ENCODE measurements at places on chromosomes 5 and 9.

- no peak for DNase-seq
Measured at GRCh38 chr5:169545762-169546161, 37.8 kb upstream of the SPDL1 start.

GRCh38 chr5:137016783-137017324, 482.3 kb downstream of the SPOCK1 start:
- no peak for DNase-seq

DNA sequence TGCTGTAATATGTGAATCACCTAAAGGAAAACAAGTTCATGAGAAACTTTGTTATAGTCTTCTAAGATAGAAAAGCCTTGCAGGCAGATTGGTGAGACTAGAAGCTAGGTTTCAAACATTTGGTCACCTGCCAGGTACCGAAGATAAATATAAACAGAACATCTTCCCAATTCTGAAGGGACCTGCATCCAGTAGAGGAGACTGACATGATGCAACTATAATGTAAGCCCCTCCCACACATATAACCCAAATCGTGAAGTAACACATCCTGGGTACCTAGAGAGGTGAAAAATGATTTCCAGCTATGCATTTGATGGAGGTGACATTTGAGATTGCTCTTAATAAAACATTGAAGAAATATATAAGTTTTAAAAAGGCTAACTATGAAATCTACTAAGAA, 29.9 kb downstream of the SHLD3 start:
- no peak for DNase-seq

- no peak for DNase-seq
Measured at GRCh38 chr5:176727528-176727900, 80.2 kb downstream of the TSPAN17 start.

DNA sequence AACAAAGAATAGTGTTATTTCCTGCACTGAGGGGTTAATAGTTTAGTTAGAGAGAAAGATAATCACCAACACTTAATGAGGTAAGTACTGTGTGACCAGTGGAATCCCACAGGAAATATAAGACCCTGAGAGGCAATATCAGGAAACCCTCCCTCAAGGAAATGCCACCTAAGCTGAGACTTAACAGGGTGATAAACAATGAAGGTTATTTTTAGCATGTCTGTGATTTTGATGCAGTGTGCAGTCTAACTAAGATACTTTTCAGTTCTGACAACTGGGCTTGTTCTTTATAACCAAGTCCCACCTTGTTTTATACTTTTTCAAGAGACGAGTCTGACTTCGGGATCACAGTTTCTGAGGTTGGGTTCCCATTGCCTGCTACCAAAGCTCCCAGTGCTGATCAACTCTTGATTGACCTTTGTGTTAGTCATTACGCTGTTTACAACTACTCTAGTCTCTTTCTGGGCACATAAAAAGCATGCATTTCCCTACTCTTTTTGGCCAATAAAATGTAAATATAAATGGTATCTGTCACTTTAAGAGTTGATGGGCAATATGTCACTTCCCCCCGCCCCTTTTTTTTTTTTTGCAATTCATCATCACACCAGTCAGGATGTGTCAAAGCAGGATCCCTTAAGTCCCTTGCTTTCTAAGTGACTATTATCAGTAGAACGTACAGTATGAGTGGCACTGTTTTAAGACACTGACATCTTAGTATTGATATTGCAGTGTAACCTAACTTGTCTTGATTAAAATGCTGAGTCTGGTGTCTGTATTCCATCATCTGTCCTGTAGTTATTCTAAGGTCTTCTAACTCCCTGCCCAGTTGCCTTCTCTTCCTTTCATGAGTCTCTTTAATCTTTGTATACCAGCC, 31.4 kb downstream of the C6 start:
- DNase-seq, result no peak

GRCh38 chr5:72556351-72557166, 49.3 kb upstream of the ZNF366 start:
- DNase-seq, result no peak

DNA sequence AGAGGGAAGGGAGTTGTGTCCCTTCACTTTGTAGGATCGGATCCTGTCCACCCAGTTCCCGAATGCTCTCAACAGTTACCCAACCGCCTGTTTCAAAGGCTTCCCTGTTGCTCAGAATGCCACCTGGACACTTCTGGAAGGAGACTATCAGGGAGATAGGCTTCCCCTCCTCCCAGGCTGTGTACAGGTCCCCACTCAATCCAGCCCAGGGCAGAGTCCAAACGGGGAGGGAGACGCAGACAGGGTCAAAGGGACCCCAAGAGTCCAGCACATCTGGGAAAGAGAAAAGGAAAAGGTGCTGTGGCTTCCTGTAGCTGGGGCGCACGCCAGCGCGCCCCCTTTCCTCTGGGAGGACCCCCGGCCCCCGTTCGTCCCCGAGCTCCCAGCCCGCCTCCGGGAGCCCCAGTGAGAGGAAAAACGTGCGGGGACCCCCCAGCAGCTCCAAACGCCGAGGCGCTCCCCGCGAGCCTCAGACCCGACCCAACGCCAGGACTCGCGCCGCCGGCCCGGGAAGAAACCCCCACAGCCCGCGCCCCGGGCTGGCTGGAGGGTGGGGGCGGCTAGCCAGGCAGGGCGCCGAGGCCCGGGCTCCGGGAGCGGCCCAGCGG, 640 bp downstream of the SURF4 start:
- no peak for DNase-seq

DNA sequence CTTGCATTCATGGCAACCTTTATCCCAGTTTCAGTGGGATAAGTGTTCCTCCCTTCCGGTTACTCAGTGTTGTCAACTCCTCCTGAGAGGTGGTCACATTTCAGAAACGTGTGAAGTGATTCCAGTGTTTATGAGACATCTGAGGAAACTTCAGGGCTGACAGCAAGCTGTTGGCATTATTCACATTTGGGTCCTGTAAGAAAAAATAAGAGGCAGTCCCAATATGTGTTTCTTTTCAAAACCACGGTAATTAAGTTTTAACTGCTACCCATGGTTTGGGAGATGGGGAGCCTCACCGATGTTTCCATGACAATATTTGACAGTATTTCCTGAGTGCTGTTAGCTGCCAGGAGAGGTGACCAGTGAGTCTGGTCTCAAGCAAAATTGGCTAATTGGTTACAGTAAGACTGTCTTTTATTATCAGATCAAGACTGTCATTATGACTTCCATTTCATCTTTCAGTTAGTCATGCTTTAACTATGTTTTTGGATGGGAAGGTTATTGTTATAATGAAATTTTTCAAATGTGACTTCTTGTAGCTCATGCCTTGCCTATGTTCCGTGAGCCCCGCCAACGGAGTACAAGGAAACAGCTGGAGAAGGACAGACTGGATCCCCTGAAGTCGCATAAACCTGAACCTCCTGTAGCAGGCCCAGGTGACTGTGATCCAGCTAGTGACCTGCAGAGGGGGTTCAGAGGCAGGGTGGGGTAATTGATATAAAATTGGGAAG, 115.3 kb downstream of the GDNF start:
- no peak for DNase-seq

DNA sequence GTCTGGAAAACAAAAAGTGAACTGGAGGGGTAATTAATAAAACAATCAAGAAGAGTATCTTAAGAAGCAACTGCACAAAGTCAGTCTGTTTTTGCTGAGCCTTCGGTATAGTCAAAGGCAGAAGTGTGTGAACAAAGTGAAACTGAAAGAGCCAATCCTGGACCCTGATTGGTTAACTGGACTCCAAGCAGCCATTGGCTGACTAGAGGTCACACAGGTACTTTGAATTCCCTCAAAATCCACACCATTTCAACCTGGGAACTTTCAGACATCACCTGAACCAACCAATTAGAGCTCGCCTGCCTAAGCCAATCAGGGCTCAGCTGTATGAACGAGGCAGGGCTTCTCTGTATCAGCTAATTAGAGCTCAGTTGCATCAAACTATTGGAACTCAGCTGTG, 286.7 kb downstream of the TLE4 start:
- no peak for DNase-seq

DNA sequence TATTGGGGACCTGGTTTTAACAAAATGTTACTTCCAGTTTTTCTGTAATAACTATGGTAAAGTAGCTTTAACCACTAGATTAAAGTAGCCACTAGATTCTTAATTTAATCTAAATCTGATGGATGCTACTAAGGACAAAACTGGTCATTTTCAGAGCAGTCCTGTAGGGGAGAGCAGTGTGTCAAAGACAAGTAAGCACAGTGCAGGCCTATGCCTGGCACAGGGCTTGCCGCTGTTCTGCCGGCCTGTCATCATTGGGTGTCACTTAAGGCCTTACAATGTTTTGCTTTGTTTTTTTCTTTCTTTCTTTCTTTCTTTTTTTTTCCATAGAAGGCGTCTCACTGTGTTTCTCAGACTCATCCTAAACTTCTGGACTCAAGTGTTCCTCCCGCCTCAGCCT, 53.0 kb upstream of the NXNL2 start:
- no peak for DNase-seq

DNA sequence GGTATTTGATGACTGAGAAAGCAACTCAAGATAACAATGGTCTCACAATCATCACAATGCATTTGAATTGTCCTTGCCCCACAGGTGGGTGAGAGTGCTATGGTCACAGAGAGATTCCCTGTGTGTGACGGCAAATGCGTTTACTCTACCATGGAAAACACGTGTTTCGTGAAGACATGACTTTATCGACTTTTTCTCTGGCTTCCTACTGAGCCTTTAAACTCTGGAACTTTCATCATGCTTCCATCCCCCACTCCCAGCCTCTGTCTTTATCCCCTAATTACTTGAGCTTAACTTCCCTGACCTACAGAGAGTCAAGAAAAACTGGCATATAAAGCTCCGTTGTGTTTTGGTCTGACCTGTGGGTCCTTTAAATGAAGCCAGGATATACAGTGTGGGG, 414.1 kb upstream of the CLINT1 start:
- no peak for DNase-seq

DNA sequence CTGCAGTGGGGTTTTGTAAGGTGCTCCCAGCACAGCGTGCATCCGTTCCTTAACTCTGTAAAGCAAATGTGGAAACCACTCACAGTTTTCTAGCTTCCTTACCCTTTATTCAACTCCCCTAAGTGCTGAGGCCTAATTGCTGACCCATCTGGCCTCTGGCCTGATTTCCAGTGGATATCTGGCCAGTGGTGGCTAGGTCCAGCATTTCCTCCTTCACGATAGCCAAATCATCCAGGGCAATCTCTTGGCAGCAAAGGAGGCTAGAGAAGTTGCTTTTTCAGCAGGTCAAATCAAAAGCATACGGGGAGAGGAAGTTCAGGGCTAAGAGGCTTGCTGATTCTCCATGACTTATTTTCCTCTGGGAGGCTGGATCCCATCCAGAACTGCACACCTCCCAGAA, 286.3 kb upstream of the VLDLR start:
- no peak for DNase-seq

DNA sequence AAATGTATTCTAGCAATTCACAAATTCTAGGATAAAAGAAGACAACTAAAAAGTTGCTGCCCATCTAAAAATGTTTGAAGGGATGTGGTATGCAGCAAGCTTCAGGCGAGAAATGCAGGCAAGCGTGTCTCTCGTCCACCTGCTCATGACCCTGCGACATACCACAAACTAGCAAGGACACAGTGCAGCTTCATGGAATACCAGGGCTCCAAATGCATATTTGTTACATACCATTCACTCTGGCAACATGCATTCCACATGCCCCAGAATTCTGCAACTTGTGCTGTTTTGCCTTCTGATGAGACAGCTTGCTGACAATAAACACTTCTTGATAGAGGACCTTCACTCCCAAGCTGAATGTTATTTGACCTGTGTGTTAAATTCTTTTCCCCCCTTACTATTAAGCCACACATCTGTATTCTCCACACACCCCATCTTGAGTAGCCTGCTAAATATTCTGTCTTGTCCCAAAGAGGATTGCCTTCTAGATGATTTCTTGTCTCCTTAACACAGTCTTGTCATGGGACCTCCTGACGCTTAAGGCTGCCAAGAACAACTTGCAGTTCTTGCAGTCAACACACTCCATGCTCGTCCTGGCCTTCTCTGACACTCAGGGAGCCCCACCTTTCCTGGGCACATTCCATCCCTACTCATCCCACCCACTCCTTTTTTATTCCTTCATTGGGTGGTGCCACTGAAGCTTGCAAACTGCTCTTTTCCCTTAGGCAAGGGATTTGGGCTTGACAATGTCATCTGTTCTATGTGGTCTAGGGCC, 340.5 kb downstream of the PIK3R1 start:
- DNase-seq, result no peak

- no peak for DNase-seq
Measured at GRCh38 chr5:151156507-151157420, 815 bp downstream of the ANXA6 start.

DNA sequence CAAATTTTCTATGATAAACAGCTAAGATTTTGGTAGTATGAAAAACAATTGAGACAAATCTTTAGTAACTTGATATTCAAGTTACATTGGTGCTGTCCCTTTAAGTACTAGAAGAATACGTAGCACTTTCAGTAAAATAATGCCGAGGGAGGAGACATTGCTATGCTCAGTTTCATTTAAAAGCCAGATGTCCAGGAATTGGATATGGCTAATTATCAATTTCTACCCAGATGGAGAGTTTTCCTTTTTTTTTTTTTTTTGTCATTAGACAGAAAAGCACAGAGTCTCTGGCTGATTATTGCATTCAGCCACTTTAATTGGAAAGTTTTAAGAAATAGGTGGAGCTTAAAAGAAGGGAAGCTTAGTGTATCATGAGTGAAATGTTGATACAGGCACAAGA, 40.4 kb upstream of the APC start:
- DNase-seq, result no peak

- DNase-seq, result no peak
Measured at GRCh38 chr9:112917047-112917986, 26.6 kb upstream of the SLC46A2 start.

DNA sequence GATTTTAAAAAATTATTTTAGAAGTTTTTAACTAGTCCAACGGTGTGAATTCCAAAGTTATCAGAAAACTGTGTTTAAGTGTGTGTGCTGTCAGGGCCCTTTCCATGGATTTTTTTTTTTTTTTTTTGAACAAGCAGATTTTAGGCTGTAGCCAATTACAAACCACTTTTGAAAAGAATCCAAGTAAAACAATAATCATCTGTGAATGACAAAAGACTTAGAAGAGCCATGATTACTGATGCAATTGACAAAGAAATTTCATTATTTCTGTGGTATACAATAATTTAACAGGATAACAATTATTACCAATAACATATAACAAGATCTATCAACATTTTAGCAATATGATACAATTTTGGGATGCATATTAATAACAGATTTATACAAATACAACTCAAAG, 16.2 kb upstream of the PAIP1 start:
- no peak for DNase-seq

DNA sequence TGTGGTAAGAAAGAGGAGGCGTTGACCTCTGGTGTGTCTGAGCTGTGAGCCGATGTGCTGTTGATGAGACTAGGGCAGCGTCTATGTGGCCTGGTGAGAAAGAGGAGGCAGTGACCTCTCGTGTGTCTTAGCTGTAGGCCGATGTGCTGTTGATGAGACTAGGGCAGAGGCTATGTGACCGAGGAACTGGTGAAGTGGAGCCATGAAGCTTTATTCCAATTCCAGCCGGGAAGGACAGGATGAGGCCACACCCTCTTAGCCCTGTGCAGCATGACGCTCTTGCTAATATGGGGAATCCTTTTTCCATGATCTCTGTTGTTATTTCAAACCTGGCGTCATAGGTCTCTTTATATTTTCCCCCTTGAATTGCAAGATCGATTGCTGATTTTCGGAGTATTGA, 172.4 kb downstream of the GOLPH3 start:
- DNase-seq, result no peak

GRCh38 chr5:123754908-123755307, 242.9 kb downstream of the CSNK1G3 start:
- DNase-seq, result no peak

Data from activated CD8-positive, alpha-beta memory T cell treated with anti-CD3 and anti-CD28 coated beads for 4 hours (primary cell).